ENCODE measurements at places on chromosomes 7 and 10.

- DNase-seq, result no peak
These were observed 290.3 kb upstream of the VWC2 start for GRCh38 chr7:49483142-49483541.

DNA sequence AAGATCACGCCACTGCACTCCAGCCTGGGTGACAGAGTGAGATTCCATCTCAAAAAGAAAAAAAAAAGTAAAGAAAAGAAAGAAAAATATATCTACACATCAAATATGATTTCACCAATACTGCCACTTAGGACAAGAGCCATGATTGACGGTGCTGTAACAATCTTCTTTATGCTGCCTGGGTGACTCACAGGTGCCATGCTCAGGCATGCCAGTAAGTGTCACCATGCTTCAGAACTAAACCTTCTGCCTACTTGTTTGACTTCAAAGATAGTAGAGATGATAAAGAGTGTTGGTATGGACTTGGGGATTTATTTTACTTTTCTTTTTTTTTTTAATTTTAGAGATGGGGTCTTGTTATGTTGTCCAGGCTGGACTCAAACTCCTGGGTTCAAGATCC lies 33.6 kb upstream of the DNMBP start:
- no peak for DNase-seq

DNA sequence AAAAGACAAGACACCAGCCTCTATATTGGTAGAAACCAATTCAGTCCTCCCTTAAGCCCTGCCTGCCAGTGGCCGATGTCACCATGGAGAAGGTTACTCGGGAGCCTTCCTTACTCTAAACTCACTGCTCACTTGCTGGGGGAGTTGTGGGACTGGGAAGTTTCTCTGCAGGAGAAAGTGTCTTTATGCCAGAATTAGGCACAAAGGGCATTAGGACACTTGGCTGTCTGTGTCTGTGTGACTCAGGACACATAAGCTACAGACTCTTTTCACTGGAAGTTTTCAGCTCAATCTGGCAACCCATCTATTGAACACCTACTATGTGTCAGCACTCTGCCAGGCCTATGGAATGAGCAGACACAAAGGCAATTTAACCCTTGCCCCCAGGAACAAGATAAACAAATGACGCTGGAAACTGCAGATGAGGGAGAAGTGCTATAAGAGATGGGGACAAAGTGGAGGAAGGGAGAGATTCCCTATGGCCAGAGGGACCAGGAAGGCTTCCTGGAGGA lies 49.5 kb upstream of the CACUL1 start:
- DNase-seq, result no peak

GRCh38 chr7:4439444-4439843 lies 242.7 kb upstream of the FOXK1 start:
- DNase-seq, result no peak

- DNase-seq, result no peak
These were observed 268.3 kb downstream of the CACNA2D1 start for GRCh38 chr7:82175319-82175718.

DNA sequence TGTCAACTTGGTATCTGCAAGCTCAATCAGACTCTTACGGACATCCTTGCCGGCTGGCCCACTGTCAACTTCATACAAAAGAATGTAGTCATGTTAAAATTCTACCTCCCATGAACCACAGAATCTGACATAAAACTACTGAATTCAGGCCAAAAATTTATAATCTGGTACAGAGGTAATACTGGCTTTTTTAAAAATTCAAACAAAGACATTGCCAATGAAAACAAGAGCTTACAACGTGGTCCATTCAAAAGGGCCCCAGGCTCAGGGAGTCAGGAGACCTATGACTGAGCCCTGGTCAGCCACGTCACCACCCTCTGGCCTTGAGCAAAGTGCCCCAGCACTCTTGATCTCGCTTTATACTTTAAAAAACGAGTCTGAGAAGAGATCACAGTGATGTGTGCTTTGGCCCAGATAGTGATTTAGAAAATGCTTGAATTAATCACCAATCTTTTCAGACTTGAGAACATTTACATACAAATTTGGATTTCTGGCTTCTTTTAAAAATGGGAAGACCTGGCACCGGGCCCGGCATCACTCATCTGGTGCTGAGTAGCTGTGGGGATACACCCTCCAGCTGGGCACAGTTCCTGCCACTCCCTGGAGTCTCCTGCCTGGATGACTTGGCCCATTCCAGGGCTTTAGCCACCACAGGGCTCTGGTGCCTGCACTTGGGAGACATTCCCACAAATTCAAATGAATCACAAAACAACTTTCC lies 94.1 kb downstream of the PIP4K2A start:
- DNase-seq, result no peak

GRCh38 chr10:3484306-3485056 lies 300.5 kb downstream of the KLF6 start:
- DNase-seq, result no peak

DNA sequence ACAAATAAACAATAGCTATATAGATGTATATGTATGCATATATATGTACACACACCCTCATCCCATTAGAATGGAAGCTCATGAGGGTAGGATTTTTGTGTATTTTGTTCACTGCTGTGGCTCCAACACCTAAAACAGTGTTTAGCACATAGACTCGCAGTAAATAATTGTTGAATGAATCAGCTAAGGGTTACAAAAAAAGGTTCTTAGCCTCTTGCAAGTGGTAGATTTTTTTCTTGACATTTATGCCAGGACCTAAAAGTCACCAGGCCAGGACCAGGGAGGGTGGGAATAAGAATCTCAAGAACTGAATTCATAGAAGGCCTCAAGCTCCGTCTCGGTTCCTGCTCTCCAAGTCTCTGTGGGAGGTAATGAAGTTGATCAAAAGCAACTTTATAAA lies 82.5 kb upstream of the CAPZA2 start:
- DNase-seq, result no peak

- DNase-seq, result no peak
These were observed 185.7 kb upstream of the TMEM72 start for GRCh38 chr10:44725404-44725803.
